Aorta (tissue), 5 donors: ENCODE measurements at places on chromosomes 1 and 21. TPM values are rescaled to one million over a fixed set of nuclear protein-coding genes. Genes with fewer than 3 reads are reported as not detected.

Gene CLCA1
- total RNA-seq: 0.10 TPM

Gene TMPRSS2
- total RNA-seq: not detected

Gene HCN3
- 1.8 TPM for total RNA-seq

DNA sequence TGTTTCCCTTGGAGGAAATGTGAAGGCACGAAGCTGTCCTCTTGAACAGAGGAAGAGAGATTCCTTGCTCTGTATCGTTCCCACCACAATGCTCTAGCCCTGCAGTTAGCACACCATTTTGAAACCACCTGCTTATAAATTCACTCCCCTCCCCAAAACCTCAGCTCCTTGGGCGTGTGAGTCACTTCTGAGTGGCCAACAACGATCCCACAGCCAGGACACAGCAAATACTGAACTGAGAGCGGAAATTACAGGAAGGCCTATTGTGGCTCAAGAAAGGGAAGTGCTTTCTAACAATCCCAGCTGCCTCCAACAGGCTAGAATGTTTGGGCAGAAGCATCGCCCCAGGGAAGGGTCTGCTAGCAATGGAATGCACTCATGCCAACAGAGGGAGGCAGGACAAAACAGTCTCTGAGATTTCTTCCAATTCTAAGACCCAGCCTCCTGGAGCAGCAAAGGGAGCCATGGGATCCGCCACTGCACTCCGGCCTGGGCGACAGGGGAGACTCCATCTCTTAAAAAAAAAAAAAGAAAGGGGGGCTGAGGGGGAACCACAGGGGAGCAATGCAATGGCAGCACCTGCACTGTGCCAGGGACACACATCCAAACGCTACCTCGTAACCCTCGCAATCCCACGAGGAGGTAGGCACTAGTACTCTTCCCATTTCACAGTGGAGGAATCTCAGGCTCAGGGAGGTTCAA, 1.9 kb downstream of the TMEM53 start:
- no peak for DNase-seq

GRCh38 chr1:230744382-230744781, 2.8 kb upstream of the CAPN9 start:
- DNase-seq: no peak
